ENCODE measurements at places on chromosomes 6 and 20.

DNA sequence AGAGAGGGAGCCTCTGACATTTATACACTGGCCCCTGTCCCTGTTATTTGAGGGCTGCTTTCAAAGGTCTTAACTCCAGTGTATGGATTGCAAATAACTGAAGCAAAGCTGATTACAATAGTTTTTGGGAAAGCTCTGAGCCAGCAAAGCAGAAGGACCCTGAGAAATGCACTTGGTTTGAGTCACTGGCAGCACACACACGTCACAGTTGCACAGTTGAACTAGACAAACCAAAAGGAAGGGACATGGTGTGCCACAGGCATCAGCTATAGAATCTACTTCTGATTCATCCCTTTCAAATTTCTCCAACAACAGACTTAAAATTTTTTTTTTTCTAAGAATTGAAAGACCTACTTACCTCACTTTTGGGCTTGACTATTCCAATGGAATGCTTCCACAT lies 56.4 kb downstream of the SNRNP48 start:
- no peak for DNase-seq

DNA sequence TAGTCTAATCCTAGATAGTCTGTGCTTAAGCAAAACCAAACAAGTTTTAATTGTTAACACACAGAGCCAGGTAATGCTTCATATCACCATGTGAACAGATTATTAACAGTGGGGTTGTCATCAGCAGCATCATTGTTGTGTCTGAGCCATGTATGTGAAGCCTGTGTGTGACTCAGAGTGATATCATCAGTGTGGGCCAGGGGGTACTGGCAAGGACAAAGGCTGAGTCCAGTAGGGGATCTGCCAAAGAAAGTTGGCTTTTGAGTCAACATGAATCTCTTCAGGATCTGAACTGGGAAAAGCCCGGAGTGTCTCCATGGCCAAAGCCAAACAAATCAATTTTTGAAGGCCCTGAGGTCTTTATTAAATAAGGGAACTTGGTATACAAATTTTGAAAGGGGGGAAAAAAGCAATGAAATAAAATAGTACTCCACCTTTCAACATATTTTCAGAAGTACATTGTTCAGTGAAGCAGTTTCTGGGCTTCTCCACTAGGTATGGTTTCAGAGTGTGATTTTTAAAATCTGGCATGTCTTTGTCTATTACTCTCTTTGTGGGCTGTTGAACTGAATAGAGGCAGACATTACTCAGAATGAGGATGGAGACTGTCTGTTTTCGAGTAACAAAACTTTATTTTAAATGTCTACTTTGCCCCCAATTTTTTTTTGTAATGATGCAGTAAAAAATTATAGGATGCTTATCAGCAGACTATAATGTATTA lies 444.2 kb upstream of the JAG1 start:
- DNase-seq: no peak

- DNase-seq: no peak
These were observed 172.3 kb downstream of the TMEM242 start for GRCh38 chr6:157151029-157151428.

- no peak for DNase-seq
These were observed 114.3 kb downstream of the EYA2 start for GRCh38 chr20:47008842-47009518.
